Heart left ventricle (tissue), 16 donors: ENCODE measurements at places on chromosomes 16 and 17. TPM values are rescaled to one million over a fixed set of nuclear protein-coding genes. Genes with fewer than 3 reads are reported as not detected.

- peak; percentile 48 for DNase-seq
Measured at GRCh38 chr17:80063830-80064585, 27.6 kb downstream of the CCDC40 start.

DNA sequence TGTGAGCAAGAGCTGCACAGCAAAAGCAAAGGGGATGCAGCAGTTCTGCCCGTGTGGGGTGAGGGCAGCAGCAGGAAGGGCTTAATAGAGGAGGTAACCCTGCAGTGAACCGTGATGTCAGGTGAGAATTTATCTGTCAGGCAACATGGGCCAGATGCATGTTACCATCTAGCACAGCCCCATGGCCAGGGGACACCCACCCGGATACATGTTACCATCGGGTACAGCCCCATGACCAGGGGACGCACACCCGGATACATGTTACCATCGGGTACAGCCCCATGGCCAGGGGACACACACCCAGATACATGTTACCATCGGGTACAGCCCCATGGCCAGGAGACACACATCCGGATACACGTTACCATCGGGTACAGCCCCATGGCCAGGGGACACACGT, 99.4 kb downstream of the RBFOX3 start:
- no peak for DNase-seq

- no peak for DNase-seq
Measured at GRCh38 chr16:72913551-72913950, 134.4 kb downstream of the ZFHX3 start.

- peak; percentile 77 for DNase-seq
Measured at GRCh38 chr16:88651276-88651988, 579 bp upstream of the CYBA start.

DNA sequence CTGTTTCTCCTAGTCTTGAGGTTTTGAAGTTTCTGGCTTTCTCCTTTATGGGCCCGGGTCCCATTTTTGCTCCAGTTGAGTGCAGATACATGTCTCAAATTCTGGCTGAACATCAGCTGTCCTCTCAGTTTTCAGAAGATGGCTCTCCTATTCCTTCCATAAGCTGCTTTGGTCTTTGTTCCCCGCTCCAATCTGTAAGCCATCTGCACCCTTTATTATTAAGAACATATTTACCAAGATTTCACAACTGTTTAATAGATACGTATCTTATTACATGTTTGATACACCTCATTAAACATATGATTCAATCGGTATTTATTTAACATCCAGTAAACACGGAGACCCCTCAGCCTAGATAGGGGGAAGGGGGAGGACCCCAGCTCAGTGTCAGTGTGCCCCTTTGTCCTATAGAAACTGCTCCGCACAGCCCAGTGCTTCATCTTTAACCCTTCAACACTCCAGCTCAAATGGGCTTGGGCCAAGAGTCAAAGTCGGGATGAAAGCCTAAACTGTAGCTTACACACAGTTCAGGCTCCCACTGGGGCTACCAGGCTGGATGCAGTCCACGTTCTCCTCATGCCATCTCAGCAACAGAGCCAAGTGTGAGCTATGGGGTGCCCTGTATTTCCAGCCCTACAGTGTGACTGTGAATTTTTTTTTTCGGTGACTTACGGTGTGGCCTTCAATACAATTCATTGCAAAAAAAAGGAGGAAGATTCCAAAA, 166.0 kb upstream of the ZFHX3 start:
- DNase-seq: no peak

- DNase-seq: peak; percentile 66
Measured at GRCh38 chr17:44331249-44331760, 6.7 kb upstream of the SLC25A39 start.

DNA sequence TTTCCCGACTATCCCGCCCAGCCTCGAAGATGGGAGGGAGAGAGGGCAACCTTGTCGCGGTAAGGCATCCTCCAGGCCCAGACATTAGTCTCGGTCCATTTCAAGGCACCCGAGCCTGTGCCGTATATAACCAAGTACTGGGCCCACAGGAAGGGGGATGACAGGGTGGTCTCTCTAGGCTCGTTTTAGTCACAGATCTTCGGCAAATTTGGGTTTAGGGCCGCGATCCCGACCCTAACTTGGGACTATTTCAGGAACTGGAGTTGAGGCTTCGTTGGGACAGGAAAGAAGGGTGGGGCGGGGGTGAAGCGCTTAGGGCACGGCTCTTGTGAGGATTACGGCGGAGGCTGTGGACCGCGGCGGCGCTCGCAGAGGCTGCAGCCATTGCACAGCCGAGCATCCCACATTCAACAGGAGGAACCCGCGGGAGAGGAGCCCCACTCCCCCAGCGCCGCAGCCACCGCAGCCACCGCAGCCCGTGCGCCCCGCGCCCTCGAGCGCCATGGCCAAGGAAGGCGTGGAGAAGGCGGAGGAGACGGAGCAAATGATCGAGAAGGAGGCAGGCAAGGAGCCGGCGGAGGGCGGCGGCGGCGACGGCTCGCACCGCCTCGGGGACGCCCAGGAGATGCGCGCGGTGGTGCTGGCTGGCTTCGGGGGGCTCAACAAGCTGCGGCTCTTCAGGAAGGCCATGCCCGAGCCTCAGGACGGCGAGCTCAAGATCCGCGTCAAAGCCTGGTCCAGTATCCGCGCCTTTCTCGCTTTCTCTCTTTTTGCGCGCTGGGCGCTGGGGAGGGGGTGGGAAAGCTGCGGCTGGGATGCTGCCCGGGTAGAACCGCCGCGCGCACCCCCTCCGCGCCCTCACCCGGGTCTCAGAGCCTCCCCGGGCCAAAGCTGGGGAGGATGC, at the start of gene VAT1L:
TSS of gene VAT1L (plus strand) at position 384 of the 904 bp plus-strand sequence. CDS start at position 503, 119 bp downstream.
- peak; percentile 32 for DNase-seq

GRCh38 chr17:58694826-58695225, 2.4 kb downstream of the RAD51C start:
- DNase-seq: no peak

- DNase-seq: no peak
Measured at GRCh38 chr16:78275420-78275819, 176.0 kb downstream of the WWOX start.

DNA sequence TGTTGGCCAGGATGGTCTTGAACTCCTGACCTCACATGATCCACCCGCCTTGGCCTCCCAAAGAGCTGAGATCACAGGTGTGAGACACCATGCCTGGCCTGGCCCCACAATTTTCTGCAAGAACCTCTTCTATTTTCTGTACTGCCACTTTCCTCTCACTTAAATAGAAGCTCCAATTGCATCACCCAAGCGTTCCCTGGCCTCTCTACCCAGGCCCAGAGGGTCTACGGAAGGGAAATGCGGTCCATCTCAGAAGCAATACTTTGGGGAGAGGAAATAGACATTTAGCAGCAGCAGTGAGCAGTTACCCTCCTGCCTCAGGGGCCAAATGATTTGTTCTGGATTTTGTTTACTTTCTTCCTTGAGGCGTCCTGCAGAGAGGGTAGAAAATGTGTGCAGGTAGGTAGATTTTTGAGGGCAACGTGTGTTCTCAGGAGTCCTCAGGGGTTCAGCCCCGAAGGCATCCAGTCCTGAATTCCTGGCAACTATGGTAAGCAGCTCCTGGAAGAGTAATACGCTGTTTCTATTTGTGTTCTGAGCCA, 11.0 kb downstream of the SLC6A4 start:
- no peak for DNase-seq

DNA sequence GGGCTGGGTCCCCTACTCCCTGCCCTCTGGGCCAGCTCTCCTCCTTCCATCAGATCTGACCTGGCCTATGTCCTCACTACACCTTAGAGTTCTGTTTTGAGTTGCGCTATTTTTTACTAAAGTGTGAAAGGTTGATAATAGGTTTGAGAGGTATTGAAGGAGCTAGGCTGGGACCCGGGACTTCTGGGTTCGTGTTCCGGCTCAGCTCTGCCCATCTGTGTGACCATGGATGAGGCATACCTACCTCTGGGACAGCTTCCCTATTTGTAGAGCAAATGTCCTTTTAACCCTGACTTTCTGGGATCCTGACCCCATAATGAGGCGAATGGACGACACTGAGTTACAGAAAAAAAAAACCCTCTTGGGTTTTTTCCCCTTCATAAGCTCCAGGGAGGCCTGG, 36.0 kb downstream of the IL21R start:
- DNase-seq: peak; percentile 2

DNA sequence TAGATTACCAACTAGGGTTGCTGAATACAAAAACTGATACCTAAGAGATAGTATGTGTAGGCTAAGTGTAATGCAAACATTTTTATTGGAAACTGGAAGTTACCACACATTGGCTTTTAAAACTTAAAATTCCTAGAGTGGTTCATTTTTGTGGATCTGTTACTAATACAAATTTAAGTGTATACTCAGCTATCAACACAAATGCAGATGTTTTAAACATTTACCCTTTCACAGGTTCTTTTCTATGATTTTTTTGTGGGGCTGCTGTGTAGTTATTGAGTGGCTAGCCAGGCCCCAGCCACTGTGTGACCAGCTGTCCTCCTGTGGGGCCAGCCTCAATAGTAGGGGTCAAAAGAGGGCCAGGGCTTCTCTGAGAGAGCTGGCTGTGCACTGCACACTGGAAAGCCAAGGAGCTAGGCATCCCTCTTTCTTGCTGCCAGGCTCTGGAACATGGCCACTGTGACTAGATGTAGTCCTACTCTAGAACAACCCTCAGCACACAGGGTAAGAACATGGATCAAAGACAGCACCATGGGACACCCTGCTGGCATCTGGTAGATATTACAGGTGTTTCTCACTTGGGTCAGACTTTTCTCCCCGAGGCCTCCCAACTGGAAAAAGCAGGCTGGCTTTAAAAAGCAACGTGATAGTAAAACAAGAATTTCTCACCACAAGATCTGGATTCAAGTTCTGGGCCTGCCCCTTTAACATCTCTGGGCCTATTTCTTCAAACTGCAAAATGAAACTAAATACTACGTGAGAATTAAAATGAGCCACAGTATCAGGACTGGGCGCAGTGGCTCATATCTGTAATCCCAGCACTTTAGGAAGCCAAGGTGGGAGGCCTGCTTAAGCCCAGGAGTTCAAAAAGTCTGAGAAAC, 7.3 kb upstream of the VEZF1 start:
- DNase-seq: peak; percentile 70

Gene CSF3
- total RNA-seq: not detected

Gene HNF1B
- total RNA-seq: not detected

Gene EFNB3
- total RNA-seq: 0.19 TPM

Gene PTGES3L
- 47.1 TPM for total RNA-seq

Gene ADAD2
- 0.72 TPM for total RNA-seq

Gene SLFN14
- not detected for total RNA-seq

Gene SLC12A3
- total RNA-seq: not detected

Gene ADAM11
- total RNA-seq: 7.2 TPM
